ENCODE measurements at places on chromosomes 12 and 14.

DNA sequence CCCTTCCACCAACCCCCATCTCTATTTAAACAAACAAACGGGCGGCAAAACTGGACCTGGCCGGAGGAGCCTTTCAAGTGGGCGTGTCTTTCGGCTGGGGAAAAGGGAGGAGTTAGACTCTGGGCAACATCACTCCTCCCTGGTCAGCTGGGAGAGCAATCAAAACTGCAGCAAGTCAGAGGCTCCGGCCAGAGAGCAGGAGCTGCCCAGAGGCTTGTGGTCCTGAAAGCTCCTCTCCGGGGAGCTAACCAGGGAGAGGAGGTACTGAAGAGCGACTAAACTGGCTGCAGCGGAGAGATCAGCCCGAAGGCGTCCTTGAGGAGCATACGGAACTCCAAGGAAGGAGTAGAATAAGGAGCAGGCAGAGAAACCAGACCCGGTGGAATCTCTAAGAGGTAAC is at the start of gene NEUROD4:
NEUROD4 (plus strand) TSS at position 191 of the 400 bp plus-strand sequence. CDS start 6,466 bp downstream, outside the sequence.
- DNase-seq, result no peak

DNA sequence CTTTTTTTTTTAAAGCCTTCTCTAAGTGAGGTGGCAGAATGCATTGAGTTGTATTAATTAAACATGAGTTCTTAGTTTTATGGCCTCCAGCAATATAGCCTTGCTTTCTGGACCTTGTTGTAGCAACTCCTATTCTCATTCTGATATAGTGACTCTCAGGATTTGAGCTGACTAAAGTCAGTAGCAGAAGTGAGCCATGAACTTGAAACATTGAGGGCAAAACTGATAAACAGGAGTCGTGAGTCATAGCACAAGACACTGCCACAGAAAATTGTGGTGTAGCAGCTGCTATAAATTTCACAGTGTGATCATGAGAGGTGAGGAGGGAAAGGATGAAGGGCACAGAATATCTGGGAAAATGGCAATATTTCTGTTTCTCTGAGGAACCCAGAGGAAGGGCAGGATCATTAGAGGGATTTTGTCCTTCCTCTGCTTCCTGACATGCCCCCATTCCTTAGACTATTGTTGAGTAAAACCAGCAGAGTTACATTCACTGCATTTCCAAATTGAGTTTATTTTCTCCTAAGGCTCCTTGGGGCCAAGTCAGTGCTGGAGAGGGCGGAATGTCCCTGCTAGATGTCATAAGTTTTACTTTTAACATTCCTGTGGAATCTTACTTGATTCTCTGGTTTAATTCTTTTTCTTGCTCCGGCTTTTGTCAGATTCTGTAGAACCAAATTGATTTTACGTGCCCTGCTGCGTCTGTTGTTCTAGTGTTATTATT is 7.5 kb downstream of the KLRG1 start:
- no peak for DNase-seq

- DNase-seq, result no peak
These were observed 6.7 kb downstream of the CDKN1B start for GRCh38 chr12:12723681-12724420.

DNA sequence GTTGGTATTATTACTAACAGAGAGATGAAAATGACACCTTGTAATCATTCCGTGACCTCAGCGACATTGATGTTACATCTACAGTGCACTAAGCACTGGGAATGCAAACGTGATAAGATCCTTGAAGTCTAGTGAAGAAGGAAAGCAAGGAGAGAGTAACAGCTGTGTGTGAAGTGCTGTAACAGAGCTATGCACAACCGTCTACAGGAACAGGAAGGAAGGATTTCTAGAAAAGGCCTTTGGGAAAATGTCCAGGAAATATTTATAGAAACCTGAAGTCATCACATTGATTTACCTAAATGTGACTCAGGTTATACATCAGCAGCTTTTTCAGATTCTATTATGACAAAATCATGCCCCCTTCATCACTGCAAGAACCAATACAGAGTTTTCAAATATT is 304.2 kb upstream of the AMIGO2 start:
- DNase-seq, result no peak

GRCh38 chr14:69360438-69361108 is 37.5 kb downstream of the ERH start:
- no peak for DNase-seq

DNA sequence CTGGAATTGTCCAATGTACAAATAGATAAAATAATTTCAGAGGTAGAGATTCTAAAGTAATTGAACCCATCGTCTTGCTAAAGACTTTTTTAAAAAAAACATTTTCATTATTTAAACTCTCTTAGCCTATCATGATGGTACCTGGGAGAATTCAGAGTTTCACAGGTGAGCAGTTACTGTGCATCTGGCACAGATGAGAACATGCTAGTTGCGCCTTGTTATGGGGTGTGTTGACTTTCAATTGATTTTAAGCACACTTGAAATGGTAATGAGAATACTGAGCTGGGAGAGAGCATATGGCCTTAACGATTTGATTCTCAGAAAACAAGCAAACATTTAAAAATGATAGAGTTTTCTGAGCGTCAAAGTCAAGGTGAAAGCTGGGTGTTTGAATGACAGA is 66.6 kb downstream of the FLRT2 start:
- DNase-seq, result no peak

- no peak for DNase-seq
These were observed 41.6 kb downstream of the GNPTAB start for GRCh38 chr12:101789171-101789570.

- DNase-seq, result no peak
These were observed 20.1 kb downstream of the ZNF84 start for GRCh38 chr12:133057446-133057845.

GRCh38 chr14:58557242-58557641 is 80.5 kb upstream of the DACT1 start:
- DNase-seq, result no peak

All from stimulated activated CD8-positive, alpha-beta memory T cell treated with anti-CD3 and anti-CD28 coated beads, Interleukin-7, amount 100 ng/mL, for 1 hour (primary cell).